ENCODE measurements at places on chromosomes 6 and 20.

DNA sequence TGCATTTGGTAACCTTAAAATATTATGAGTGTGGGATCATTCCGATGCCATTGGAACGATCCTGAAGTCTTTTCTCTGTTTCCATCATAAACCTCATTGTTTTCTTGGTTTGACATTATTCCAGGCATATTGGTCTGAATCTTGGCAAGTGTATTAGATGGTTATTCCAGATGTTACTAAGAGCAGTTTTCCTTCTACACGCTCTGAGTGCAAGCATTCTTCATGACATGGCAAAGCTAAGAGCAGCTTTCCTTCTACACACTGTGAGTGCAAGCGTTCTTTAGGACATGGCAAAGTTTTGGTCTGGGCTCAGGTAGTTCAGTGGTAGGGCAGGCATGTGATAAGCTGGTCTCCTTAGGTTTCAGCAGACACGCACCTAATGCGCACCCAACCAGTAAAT is 53.0 kb downstream of the SMOC2 start:
- no peak for DNase-seq

- no peak for DNase-seq
These were observed 37.6 kb upstream of the FBXL4 start for GRCh38 chr6:98985391-98985790.

DNA sequence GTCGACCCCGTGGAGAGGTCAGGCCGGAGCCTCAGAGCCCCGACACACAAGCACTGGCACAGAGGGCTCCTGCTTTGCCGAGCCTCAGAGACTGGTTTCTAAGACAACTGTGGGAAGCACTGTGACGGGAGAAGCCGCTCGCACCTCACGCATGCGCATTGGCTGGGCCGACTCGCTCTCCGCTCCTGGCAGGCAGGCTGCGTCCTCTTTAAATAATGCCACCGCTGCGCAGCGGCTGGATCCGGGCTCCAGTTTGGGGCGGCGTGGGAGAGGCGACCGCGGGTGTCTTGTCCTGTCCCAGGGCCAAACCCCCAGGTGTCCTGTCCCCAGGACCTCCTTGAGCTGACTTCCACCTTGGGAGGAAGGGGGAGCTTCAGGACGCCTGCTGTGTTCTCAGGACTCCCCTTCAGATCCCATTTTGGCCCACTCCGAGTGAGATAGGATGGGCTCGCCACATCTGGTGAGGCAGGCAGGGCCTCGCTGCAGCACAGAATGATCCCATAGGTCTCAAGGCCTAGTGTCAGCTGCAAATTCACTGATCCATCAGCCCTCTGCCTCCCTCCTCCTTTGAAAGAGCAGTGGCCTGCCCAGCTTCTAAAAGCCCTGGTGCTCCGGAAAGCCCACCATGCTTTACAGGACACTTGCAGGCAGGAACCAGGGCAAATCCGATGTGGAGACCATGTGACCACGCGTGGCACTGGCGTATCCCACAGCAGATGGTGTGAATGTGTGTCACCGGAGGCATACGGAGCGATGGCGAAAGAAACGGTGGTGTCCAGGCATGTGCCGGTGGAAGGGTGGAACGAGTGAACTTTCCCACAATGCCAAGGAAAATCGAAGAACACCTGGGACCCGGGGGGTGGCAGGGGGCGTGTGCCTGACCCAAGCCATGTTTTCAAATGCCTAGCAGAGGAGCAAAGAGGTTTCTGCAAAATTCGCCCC is 169.3 kb upstream of the ZNF337 start:
- DNase-seq, result peak; percentile 80

GRCh38 chr20:53707371-53708055 is 113.9 kb upstream of the ZNF217 start:
- no peak for DNase-seq

GRCh38 chr20:15056246-15056645 is 718.8 kb upstream of the FLRT3 start:
- DNase-seq, result no peak

DNA sequence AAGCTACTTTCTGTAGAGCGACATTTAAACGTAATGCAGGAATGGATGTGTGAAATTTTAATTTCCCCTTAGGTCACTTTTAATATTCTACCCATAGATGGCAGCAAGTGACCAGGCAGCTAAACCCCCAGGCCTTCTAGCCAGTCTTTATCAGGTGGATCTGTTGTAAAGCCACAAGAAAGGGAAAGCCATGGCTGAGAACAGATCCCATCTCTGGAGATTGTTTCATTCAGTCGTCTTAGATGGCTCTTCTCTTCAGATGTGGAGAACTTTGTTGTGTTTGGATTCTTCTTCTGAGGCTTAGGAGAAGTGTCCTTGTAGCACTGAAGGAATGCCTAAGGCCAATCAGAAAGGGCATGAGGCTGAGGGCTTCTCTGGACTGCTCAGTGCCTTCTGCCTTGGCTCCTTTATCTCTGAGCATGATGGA is 15.8 kb upstream of the RNF182 start:
- no peak for DNase-seq

GRCh38 chr6:41858703-41859102 is 36.5 kb downstream of the USP49 start:
- no peak for DNase-seq

- DNase-seq, result no peak
These were observed 86.7 kb upstream of the STMND1 start for GRCh38 chr6:17015144-17015543.

DNA sequence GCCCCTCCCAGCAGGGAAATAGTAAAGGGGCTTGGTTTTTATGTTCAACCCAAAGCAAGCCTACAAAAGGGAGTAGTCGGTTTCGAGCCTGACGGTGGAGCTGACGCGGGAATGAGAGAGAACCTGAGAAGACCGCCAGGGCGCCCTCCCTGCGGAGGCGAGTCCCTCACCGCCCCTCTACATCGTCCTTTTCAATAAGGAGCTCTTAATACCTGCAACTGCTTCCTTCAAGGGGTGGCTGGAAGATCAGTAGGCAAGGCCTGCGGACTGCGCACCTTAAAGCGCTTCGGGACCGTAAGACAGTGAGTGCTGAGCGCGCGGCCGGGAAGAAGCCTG is 709 bp upstream of the ZNF76 start:
- DNase-seq, result no peak

- DNase-seq, result no peak
These were observed 27.7 kb downstream of the HAO1 start for GRCh38 chr20:7912551-7912950.

DNA sequence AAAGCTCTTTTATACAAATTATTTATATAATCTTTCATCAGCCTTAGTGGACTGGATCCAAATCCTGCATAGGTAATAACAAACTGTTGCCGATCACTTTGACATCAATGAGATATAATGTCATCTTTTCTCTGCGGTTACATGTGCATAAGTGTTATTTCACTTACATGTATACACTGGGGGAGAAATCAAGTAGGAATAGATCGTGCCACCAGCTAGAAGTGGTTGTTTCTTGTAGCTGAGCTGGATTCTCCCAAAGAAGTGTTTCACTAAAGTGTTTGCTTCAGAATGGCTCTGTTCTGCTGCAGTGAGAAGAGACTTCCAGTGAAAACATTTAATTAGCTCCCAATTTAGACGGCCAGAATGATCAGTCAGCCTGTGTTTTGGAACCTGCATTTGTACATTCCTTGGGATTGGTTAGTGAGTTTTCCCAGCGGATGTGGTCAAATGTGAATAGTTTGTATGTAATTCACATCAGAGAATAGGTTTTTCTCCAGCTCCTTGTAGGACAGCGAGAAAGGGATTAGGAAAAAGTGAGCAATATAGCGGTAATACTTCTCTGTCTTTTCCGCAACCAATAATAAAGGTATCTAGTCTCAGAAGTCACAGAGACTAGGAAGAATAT is 163.1 kb upstream of the CCN2 start:
- DNase-seq, result no peak

Measured in hypothalamus (tissue), 51 donors.